NCI-H2171 treated with DMSO at 0.1 percent for 48 hours (cell line): ENCODE measurements at places on chromosomes 7 and 10.

DNA sequence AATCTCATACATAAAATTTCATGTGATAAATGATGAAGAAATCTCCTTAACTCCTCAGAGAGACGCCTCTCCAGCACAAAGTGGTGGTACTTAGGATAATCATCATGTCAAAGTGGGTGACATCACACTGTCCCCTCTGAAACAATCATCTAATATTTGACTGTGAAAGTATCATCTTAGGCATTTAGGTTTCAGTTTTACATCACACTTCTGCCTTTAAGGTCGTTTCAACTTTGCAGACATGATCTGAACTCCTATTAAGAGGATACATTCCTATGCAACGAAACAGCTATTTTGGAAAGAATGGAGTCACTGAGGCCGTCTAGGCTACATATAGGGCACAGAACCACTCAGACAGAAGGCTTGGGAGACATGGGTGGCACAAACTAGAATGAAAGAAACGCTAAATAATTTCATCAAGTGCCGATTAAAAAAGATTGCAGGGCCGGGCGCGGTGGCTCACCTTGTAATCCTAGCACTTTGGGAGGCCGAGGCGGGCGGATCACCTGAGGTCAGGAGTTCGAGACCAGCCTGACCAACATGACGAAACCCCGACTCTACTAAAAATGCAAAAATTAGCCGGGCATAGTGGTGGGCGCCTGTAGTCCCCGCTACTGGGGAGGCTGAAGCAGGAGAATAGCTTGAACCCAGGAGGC lies 2.0 kb downstream of the VOPP1 start:
- DNase-seq: no peak

DNA sequence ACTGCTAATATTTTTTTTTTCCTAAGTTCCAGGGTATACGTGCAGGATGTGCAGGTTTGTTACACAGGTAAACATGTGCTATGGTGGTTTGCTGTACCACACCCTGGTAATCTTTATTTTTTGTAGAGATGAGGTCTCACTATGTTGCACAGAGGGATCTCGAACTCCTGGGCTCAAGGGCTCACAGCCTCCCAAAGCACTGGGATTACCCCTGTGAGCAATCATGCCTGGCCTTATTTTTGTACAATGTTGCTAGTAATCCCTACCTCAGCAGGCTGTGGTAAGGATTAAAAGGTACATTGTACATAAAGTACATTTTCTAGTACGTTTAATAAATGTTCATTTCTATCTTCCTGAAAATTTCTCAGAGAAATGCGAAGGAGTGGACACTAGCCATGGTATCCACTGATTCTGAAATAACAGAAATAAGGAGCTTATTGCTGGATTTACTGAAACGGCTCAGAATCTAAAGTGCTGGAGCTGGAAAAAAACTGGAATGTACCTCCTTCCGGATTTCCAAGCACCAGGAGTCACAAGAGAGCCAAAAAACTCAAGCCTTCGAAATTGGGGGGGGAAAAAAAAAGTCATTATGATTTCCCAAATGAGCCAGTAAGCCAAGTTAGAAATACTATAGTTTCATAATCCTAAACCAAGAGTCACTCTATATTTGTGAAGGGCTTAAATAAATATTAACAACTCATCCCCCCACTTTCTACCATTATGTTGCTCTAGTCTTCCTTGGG lies 69.6 kb downstream of the NT5C2 start:
- no peak for DNase-seq

- DNase-seq: no peak
Observed at GRCh38 chr10:101063050-101063525, 1.3 kb downstream of the KAZALD1 start.

DNA sequence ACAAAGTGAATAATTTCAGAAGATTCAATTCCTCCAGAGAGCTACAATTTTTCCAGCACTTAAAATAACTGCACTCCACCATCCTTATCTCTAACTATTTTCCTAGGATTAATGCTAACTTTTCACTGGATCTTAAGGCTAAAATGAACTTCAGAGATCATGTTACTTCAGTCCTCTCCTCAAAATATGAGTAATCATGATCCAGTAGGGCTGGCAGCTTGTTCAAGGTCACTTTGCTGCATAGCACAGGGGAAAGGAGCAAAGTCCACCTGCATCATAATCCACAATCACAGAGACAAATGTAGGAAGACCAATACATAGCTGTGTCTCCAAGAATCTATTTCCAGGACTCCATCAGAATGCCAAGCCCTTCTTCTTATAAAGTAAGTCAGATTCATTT lies 150.3 kb downstream of the LRRTM3 start:
- DNase-seq: no peak

DNA sequence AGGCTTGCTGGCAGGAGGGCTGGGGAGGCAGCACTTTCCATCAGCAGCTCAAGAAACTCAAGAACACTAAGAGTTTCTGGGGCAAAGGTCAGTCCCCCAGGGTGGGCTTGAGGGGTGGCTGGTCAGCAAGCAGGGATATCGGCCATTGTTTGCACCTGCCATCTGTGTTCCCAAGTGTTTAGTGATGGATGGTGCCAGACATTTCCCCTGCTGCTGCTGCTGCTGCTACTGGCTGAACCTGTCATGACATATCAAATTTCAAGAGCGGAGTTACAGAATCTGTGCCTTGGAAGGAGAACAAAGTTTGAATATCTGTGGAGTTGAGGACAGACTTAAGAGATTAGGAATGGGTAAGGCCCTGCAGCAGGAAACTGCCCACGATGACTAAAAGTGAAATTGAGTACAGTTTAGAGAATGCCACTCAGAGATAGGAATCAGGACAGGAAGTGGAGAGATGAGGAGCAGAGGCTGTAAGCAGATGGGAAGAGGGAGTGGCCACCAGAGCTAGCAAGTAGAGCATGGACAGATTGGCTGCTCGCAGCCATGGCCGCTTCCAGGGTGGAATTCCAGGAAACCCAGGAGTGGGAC lies 39.2 kb upstream of the PPP1R3C start:
- peak; percentile 95 for DNase-seq

GRCh38 chr10:59243611-59244195 lies 67.3 kb downstream of the PHYHIPL start:
- no peak for DNase-seq

DNA sequence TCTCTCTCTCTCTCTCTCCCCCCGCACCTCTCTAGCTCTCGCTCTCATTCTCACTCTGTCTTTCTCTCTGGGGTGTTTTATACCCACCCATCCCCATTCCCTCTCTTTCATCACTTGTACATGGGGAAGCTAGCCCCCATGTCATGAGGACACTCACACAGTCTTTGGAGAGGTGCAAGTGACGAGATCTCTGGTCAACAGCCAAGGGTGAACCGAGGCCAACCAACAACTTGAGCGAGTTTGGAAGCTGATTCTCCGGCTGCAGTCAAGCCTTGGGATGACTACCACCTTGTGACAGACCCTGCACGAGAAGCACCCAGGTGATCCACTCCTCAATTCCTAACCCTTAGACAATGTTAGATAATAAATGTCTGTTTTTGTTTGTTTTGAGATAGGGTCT lies 10.1 kb upstream of the KBTBD2 start:
- DNase-seq: no peak

DNA sequence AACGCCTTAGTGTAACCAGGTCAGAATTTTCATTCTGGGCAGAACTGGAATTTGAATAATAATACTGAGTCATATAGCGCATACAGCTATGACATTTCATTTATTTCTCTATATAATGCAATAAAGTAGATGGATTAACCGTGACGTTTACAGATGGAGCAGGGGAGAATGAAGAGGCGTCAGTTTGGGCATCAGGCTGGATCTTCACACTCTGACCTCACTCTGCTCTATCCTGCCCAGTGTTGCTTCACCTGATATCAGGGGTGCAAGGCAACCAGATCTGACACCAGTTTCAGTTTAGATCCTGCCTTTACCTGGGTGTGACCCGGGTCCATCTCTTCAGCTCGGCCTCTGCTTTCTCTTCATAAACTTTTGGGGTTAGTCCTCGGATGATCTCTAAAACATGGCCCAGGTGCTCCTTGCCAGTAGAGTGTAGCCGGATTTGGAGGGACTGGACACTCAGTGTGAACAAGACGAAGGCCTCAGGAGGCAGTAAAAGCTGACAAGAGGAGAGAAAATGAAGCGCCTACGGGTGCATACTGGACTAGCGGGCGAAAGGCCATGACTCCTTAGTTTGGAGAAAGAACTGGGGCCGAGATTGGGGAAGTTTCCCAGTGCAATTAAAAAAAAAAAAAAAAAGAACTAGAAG lies 1.4 kb upstream of the ZYX start:
- DNase-seq: no peak

- peak; percentile 12 for DNase-seq
Observed at GRCh38 chr10:74058658-74059057, 60.7 kb downstream of the VCL start.
